Activated gamma-delta T cell treated with Interleukin-2 at 50 U/mL for 16 hours (primary cell): ENCODE measurements at places on chromosomes 4 and X.
A peak's percentile ranks its signal among the peaks of the same experiment; 100 is the strongest.

DNA sequence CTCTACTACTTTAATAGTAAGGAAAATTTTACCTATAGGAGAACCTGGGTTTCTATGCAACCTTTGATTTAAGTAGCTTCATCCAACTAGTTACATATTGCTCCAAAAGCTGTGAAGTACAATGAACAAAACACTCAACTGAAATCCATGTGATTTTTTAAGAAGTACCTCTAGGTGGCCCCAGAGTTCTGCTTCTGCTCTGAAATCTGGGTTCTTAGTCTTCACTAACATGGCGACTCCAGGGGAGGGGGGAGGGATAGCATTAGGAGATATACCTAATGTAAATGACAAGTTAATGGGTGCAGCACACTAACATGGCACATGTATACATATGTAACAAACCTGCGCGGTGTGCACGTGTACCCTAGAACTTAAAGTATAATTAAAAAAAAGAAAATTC lies 73.4 kb upstream of the MAGEB2 start:
- no peak for DNase-seq

DNA sequence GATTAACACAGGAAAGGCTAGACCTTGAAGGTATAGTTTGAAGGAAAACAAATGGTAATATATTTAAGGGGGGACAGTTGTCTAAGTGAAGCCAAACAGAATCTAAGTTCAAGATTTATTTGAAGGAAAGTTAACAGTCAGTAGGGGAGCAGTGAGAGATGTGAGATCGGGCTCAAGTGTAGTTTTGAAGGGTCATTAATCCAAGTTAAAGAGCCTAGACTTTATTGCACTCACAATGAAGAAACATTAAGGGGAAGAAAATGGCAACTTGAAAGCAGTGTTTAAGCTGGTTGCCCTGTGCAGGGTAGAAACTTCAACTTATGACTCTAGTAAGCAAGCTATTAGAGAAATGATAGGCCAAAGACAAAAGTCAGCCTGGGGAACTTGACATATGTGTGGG lies 1952.2 kb downstream of the PCDH7 start:
- no peak for DNase-seq

DNA sequence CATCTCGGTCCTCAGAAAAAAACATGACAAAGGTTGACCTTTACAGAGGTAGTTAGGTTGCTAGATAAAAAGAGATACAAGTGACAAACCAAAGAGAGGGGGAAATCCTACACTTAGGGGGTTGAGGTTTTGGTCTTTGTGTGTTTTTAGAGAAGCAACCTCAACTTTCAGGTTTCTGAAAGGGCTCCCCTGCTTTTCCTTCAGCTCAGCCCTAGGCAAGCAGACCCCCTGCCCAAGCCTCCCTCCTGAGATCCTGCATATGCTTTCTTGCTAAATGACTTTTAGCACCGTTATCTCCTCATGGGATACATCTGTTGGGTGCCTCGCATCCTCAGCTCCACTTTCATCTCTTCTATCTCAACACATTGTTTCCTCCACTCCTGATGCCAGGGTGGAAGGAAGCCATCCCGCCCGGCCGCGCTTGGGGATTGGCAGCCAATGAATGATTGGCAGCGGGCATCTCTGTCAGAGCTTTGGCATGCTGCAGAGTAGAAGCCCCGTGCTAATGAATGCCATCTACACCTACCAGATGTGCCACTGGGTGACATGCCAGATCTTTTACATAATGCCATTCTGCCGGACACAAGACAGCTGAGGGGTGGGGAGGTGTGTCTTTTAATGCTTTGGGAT lies 15.0 kb upstream of the PRDM8 start:
- no peak for DNase-seq

DNA sequence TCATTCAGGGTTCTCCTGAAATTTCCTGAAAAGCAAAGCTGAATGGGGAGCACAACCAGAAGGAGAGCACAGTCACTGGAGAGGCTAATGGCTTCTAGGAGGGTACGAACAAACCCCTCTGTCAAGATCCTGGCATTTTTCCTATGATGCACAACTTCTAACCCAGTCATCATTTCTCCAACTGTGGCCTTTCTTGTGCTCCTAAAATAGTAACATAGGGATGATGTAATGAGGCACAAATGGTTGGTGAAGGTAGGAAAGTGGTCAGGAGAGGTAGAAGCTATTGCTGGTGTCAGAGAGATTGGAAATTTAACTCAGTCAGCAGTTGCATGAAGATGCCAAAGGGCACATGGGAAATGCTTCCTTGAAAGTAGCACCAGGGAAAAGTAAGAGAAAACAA lies 52.7 kb downstream of the SLC10A7 start:
- no peak for DNase-seq

- DNase-seq, result no peak
These were observed 247.2 kb upstream of the MTMR8 start for GRCh38 chrX:64642482-64642881.

GRCh38 chr4:53484911-53485657 lies 106.2 kb downstream of the LNX1 start:
- no peak for DNase-seq

GRCh38 chr4:155975511-155975910 lies 21.8 kb upstream of the CTSO start:
- no peak for DNase-seq

- no peak for DNase-seq
These were observed 48.3 kb downstream of the GPR143 start for GRCh38 chrX:9717376-9717775.

DNA sequence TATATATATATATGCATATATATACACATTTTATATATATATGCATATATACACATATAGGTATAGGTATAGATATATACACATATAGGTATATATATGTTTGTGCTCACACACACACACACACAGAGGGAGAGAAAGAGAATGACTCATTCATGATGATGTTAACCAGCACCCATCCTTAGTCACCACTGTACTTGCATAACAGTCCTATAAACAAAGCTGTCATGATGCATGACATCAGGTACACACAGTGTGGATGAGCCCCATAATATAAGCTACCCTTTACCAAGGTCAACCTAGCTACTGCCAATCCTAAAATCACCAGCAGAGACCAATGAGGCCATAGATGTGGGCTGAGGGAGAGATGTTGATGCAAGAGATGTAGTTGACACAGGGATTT lies 1408.0 kb downstream of the RAPGEF2 start:
- no peak for DNase-seq

GRCh38 chr4:40201898-40202297 lies 5.1 kb downstream of the RHOH start:
- no peak for DNase-seq

GRCh38 chrX:19245711-19246269 lies 97.9 kb upstream of the PDHA1 start:
- DNase-seq, result no peak

DNA sequence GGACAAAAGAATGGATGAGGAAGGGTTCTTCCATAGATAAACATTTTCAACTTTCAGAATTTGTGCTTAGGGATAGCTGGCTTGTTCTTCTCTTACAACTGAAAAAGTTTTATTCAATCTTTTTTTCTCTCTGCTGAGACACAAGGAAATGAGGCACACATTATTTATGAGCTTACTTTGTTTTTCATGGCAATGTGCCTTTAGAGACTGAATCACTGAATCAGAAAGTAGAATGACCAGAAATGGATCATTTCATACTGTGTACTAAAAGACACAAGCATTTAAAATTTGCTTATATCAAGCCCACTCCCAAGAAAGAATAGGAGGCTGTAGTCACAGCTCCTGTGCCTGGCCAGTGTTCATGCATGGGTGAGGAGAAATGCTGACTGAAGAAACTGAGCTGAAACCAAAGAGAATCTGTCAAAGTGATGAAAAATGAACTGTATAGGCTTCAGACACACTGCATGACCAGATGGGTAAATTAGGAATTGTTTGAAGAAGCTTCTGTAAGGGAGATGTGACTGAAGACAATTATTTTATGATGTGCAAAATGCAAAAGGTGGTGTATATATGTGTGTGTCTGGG lies 413.8 kb downstream of the RAPGEF2 start:
- no peak for DNase-seq

GRCh38 chrX:47690175-47690574 lies 31.2 kb upstream of the UXT start:
- no peak for DNase-seq

DNA sequence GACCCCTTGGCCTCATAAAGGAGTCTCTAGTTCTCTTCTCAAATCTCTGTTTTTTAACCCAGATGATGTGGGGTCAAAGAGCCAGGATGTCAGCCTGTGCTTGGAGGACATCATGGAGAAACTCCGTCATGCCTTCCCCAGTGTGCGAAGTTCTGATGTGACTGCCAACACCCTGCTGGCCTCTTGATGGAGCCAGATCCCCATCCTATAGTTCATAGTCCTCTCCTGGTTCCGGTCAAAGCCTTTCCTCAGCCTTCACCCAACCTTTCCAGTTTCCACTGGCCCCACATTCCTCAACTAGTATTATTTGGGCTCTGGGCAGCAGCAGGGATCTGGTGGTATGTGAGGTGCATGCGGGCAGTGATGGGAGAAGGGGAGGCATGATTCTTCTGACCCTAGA lies 30.7 kb downstream of the TAF7L start:
- no peak for DNase-seq

- no peak for DNase-seq
These were observed 165.5 kb upstream of the PDE5A start for GRCh38 chr4:119794113-119794512.

- no peak for DNase-seq
These were observed 140.6 kb upstream of the ARX start for GRCh38 chrX:25156323-25156722.

GRCh38 chr4:189656641-189657040 lies 284.0 kb upstream of the FRG1 start:
- DNase-seq, result no peak

- no peak for DNase-seq
These were observed 651.0 kb downstream of the ADGRL3 start for GRCh38 chr4:61851126-61851525.

GRCh38 chr4:171629737-171630136 lies 183.5 kb upstream of the GALNTL6 start:
- no peak for DNase-seq

DNA sequence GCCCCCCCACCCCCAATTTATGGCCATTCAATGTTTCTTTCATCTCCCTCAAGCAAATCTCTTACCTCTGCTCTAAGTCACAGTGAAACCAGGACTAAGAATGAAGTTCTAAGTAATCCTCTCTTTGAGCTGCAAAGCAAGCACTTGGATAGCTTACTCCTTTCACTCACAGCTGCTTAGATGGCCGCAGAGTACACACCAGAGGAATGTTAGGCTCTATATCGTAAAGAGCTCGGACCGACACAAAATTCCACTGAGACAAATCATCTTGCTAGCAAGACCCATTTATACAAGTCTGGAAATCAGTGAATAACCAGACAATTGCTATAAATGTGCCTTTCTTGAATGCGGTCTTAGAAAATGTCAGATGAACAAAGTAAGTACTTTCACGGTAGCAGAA lies 135.0 kb downstream of the IDS start:
- no peak for DNase-seq

GRCh38 chr4:184590196-184590595 lies 59.1 kb downstream of the CASP3 start:
- no peak for DNase-seq

DNA sequence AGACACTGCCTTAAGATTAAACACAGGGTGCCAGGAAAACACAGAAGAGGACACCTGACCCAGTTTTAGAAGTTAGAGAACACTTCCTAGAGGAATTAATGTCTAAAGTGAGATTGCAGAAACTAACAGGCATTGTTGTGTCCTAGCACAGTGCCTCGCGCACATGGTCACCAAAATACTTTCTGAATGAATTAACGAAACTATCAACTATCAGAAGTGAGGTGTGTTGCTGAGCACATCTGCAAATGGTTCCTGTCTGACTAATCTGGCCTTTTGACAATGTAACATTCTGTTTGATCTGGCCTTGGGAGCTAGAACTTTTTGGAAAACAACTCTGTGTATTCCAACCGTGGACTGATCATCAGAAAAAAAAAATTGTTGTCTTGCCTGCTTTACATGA lies 556.8 kb upstream of the LCORL start:
- no peak for DNase-seq

- DNase-seq, result no peak
These were observed 229.2 kb upstream of the INTU start for GRCh38 chr4:127403471-127404084.

DNA sequence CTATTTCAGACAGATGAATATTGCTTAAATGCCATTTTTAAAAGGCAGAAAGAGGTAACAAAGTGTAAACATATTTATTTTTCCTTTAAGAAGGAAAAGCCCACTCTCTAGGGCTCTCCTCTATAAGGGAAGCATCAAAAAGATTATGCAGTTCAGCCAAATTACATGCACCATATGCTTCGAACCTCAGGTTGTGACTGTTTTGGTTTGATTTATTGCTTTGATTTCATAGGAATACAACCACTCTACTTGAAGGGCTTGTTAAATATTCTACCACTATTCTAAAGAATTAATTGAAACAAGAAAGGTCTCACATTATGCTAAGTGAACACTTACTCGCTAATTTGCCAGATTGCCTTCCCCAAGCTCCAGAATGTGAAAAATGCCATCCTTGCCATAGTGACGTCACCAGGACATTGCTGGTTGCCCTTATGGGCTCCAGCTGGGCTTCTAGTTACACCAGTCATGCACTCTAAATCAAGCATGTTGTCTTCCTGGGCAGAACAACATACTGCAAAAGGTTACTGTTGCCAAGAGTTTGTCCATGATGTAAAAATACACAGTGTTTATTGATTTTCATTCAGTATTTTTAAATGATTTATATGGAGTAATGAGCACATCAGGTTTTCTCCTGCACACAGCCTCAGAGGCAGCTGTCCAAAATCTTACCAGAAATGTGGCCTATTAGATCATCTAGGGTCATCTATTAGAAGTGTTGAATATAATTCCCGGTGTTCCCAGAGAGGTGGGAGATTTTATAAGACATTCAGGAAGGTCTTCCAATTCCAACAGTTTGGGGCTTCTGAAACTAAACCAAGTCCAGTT lies 164.4 kb upstream of the RAPGEF2 start:
- no peak for DNase-seq

GRCh38 chrX:107718156-107718621 lies 57.4 kb downstream of the TSC22D3 start:
- DNase-seq, result peak; percentile 72

DNA sequence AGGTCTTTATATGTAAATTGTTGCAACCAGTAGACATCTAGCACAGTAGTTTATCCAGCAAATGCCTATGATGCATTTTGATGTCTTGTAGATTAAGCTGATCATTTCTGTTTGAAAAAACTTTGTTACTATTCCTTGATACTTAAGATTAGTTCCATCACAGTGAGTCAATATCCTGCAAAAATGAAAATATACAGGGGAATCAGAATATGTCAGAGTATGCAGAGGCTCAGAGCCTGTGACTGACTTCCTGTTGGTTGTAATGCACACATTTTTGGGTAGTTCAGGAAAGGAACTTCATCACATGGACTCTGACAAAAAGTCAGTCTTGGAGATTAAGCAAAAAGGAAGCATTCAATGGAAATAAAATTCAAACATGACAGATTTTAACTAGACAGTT lies 815.5 kb downstream of the FAT4 start:
- no peak for DNase-seq
